Activated T-cell treated with anti-CD3 and anti-CD28 coated beads, Interleukin-2, amount 50 U/mL, for 72 hours (primary cell): ENCODE measurements at places on chromosomes 3 and 15.
A peak's percentile ranks its signal among the peaks of the same experiment; 100 is the strongest.

GRCh38 chr15:85899927-85900326 lies 105.2 kb upstream of the KLHL25 start:
- DNase-seq = no peak

GRCh38 chr3:131630807-131631206 lies 128.0 kb upstream of the MRPL3 start:
- no peak for DNase-seq

- no peak for DNase-seq
Measured at GRCh38 chr3:157531771-157532170, 28.6 kb upstream of the VEPH1 start.

DNA sequence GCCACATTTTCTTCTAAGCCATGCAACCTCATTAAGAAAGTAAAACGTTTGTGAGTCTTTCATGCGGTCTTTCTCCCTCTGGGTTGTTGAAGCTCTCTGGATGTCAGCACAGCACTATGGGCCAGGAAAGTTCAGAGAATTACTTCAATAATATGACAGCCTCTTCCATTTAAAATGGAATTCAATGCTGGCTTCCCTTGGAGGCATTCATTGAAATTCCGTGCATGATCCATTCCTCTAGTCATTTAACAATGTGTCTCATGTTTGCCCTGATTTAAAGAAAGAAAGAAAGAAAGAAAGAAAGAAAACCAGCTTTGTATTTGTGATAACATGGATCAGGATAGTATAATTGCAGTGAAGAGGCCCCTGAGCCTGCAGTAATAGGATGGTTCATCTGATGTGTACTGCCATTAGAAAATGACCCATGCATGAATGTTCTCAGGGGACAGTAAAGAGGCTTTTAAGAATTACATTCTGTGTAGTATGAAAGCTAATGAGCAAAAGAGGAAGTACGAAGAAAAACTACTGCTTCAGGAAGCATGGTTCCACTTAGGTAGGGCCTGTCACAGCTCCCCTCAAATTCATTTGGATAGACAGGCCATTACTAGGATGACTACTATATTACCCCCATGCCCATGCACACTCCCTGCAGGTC lies 146.0 kb downstream of the ARPP21 start:
- DNase-seq = no peak

DNA sequence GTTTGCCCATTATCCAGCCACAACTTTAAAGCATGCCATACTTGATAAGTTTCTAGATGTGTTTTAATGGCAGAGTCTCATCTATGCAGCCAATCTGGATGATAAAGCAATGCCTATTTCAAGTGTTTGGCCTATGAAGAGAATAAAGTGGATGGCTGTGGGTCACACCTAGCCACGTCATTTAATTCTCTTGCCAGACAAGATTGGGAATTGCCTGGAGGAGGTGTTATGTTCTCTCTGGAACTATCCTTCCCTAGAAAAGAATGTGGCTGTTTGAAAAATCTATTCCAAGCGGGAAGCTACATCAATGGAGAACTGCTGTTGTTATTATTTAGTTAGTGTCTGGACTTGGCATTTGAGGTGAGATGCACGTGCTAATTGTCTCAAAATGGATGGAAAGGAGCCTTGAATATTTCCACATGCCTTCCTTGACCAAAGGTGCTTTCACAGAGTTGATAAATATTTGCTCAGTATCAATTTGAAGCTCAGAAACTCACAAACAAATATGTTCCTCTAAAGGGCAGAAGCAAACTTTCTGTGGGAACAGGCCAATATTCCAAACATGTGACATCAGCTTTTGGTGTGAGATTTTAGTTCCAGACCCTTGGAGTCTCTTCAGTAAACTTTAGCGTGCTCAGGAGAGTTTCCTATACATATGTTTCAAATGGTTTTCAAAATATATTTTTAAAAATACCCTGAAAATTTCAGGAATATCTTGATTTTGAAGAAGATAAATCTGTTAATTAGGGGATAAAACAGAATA lies 510.6 kb upstream of the SGO1 start:
- DNase-seq = no peak

- peak; percentile 60 for DNase-seq
Measured at GRCh38 chr3:149771652-149772271, 19.5 kb upstream of the COMMD2 start.

DNA sequence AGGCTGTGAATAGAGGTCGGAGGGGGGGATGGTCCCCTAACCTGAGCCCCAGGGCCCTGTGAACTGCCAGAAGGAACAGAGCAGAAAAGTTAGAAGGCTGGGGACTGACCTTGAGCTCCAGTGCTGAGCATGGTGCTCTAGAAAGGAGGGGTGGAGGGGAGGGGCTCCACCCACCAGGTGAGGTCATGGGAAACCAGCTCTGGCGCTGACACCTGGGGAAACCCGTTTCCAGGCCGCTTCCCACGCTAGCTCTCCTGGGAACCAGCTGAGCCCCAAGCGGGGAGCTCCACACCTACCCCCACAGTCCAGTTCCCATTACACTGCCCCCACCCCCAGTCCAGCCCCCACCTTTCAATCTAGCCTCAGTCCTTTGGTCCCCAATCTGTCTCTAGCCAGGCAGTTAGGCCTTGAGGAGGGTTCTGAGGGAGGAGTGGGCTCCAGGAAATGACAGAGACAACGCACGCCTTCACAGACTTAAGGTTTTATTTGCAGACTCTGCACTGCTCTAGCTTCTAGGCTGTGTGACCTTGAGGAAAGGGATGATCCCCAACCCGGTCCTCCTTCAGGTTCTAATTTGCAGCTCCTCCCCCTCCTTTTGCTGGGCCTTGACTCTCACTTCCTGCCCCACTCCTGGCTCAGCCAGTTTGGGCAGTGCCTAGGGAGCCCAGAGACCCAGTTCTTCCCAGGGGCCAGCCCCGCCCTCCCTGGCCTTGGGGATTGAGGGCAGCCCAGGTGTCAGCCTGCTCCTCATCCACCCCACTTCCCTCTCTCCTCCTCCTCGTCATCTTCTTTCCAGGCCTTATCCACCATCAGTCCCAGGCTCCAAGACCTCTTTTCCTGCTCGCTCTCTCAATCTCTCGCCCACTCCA lies 2.1 kb downstream of the RHOV start:
- DNase-seq = peak; percentile 21
